ENCODE measurements at places on chromosomes 3 and 15.
A peak's percentile ranks its signal among the peaks of the same experiment; 100 is the strongest.

GRCh38 chr3:149203758-149204157 lies 17.9 kb downstream of the CP start:
- peaks cover 1% of the 10 kb centered on the region for H3K36me3 ChIP-seq
- peaks cover 20% of the 10 kb centered on the region for H3K4me1 ChIP-seq
- no peak for DNase-seq
- no peak overlapping the region for H3K4me3 ChIP-seq

DNA sequence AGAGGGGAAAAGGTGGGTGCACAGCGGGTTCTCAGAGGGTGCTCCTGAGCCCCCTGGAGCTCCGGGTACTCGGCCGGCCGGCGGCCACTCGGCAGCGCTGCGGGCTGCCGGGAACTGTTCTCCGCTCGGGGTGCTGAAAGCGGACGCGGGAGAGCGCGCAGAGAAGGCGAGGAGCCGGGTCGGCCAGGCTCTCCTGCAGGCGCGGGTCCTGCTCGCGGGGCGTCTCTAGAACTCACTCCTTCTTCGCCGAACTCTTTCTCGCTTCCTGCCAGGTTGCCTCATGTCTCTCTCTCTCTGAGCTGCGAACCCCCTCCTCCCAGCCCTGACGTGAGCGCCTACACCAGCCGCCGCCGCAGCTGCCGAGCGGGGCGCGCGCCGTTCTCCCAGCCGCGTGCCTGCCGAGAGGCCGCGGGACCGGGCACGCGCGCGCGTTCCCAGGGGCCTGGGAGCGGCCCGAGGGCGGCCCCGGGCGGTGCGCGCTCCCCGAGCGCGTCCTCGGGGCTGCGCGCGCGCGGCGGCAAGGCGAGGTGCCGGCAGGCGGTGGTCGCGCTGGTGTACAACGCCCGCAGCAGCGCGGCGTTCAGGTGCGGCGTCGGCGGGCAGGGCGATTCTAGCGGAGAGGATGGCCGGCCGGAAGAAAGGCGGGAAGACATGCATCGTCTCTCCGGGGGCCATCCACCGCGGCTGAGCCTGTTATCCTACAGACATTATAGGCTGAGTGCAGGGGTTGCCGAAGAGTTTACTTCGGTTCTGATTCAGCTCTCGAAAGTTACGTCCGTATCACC lies at the start of gene PEX5L:
PEX5L (minus strand) TSS at position 267 of the 785 bp plus-strand sequence. CDS start 338 bp downstream, outside the sequence.
- no peak within 1 kb of the TSS for H3K27ac ChIP-seq
- peaks cover 2% of the 10 kb centered on the region for H3K36me3 ChIP-seq
- peaks cover 44% of the 10 kb centered on the region for H3K27me3 ChIP-seq
- peaks cover 5% of the 10 kb centered on the region for H3K4me1 ChIP-seq
- peak within 1 kb of the TSS; percentile 64 for H3K4me3 ChIP-seq

DNA sequence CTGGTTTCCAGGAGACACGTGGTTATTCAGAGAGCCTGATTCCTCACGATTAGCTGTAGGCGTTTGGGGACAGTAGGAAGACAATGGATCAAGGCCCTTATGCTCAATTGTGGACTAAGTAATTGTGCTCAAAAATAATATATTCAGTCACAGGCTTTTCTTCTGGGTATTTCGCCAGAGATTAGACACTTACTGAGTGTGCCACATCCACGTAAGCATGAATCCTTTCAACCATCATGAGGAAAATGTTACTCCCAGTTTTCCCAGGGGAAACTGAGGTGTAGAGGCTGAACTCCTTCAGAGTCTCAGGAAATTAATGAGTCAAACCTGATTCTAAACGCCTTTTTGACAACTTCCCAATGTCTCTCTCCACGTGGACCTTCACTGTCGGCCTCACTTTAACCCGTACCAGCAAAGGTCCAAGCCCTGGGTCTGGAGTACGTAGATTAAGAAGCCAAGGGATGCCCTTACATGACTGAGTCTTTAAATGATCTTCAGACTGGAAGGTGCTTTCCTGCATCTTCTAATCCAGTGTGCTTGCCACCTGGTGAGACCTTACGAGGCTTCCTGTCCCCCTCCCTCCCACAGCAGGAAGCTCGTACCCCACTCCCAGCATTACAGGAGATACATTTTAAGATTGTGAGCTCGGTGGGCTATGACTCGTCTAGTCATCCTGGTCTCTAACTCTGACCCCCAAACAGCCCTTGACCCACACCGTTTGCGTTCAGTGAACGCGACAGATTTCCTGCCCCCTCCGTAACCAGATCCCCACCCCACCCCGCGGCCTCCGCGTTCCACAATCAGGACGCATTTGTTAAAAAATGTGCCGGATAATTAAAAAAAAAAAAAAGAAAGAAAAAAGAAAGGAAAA lies 1.7 kb downstream of the PKM start:
- peak; percentile 33 for DNase-seq
- H3K36me3 ChIP-seq = peaks cover 40% of the 10 kb centered on the region
- peak overlapping the region; percentile 97 for H3K4me3 ChIP-seq
- no peaks in the 10 kb centered on the region for H3K27me3 ChIP-seq

DNA sequence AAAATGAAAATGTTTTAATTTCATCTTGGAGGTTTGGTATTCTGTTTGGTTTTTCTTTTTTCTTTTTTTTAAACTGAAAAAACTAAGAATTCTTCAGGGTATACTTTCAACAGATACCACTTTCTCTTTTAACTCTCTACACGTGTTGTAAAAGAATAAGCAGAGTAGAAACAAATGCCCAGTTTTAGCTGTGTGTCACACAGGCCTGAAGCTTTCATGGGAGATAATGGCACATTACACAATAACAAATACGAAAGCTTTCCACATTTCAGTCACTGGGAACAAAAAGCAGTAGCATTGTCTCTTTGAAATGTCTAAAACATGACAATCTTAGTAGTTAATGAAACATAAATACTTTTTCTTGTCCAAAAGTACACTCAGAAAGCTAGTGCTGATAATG lies 818.5 kb downstream of the TBL1XR1 start:
- H3K27ac ChIP-seq = no peak overlapping the region
- no peaks in the 10 kb centered on the region for H3K4me1 ChIP-seq
- DNase-seq = no peak

GRCh38 chr3:132161608-132162007 lies 126.8 kb upstream of the CPNE4 start:
- DNase-seq = no peak
- peaks cover 4% of the 10 kb centered on the region for H3K27me3 ChIP-seq
- no peak overlapping the region for H3K4me3 ChIP-seq

GRCh38 chr15:82079736-82080135 lies 33.9 kb upstream of the MEX3B start:
- H3K4me1 ChIP-seq = no peaks in the 10 kb centered on the region
- no peaks in the 10 kb centered on the region for H3K36me3 ChIP-seq
- DNase-seq = no peak
- no peak overlapping the region for H3K4me3 ChIP-seq
- no peak overlapping the region for H3K27ac ChIP-seq
- peaks cover 3% of the 10 kb centered on the region for H3K27me3 ChIP-seq

DNA sequence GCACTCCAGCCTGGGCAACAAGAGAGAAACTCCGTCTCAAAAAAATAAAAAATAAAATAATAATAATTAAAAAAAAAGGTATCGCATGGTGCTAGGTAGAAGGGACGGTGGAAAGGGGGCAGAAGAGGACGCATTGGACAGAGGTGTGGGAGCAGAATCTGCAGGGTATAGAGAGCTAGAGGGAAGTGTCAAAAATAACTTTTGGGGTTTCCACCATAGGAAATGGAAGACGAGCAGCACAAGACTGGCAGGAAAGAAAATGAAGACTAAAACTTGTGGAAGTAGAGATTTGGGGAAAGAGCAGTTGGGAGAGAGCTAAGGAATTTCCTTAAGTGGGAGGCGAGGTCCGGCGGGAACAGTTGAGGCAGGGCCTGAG lies 585 bp upstream of the MKRN2 start:
- H3K4me1 ChIP-seq = peaks cover 65% of the 10 kb centered on the region
- no peak for DNase-seq
- peaks cover 30% of the 10 kb centered on the region for H3K27me3 ChIP-seq
- peaks cover 2% of the 10 kb centered on the region for H3K36me3 ChIP-seq

GRCh38 chr15:81749716-81750375 lies 296.0 kb downstream of the MEX3B start:
- no peaks in the 10 kb centered on the region for H3K36me3 ChIP-seq
- H3K4me1 ChIP-seq = no peaks in the 10 kb centered on the region
- DNase-seq = no peak
- H3K4me3 ChIP-seq = no peak overlapping the region
- H3K27me3 ChIP-seq = peaks cover 9% of the 10 kb centered on the region

DNA sequence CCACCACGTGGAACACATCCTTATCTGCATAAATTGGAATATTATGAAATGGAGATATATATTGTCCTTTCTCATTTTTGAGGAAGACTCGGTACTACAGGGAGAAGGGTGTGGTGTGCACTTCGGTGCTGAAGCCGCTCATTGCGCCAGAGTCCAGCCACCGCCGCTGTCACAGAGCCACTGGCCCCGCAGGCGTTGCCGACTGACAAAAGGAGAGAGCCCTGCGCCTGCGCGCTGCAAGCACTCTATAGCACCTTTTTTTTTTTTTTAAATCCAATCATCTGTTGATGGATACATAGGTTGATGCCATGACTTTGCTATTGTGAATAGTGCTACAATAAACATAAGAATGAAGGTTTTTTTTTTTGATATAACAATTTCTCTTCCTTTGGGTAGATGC lies 130.0 kb upstream of the TBC1D5 start:
- no peak overlapping the region for H3K4me3 ChIP-seq
- DNase-seq = no peak
- H3K36me3 ChIP-seq = no peaks in the 10 kb centered on the region
- no peaks in the 10 kb centered on the region for H3K4me1 ChIP-seq
- peaks cover 7% of the 10 kb centered on the region for H3K27me3 ChIP-seq
- H3K27ac ChIP-seq = no peak overlapping the region

Measured in activated T-helper 1 cell treated with anti-CD3 and anti-CD28 coated beads, Interleukin-12 subunit alpha, Interleukin-12 subunit beta, Interleukin-2, Interleukin-4 antibody, amounts not matched to agents 30 ng/mL and 10 ng/mL and 1 ng/mL, durations not matched to agents 14 hours and 24 hours and 36 hours (primary cell).